Liver (tissue), 10 donors: ENCODE measurements at places on chromosomes 6 and 20. TPM values are rescaled to one million over a fixed set of nuclear protein-coding genes. Genes with fewer than 3 reads are reported as not detected.

DNA sequence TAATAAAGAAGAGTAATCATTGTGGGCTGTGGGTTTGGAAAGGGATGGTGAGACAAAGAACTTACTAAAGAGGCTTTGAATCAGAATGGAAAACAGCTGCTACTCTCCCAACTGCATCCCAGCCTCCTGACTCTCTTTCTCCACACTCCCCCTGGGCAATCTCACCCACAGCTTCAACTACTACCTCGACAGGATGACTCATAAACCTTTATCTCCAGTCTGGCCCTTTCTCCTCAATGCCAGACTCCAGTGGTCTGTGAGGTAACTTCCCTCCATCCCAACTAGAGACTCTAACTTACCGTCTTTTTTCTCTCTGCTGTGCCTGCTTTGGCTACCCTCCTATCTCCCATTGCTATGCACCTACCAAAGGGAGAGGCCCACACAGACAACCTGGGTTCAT is 135.3 kb upstream of the RREB1 start:
- H3K27ac ChIP-seq: no peak overlapping the region
- peaks cover 1% of the 10 kb centered on the region for H3K4me1 ChIP-seq
- DNase-seq: no peak
- no peaks in the 10 kb centered on the region for H3K27me3 ChIP-seq
- no peak overlapping the region for H3K4me3 ChIP-seq

The BPIFB1 gene
- not detected for polyA plus RNA-seq

The CAPN11 gene
- 0.09 TPM for polyA plus RNA-seq

The GGT7 gene
- 8.1 TPM for polyA plus RNA-seq

GRCh38 chr6:120303527-120303926 is 954.0 kb upstream of the MAN1A1 start:
- DNase-seq: no peak
- H3K4me1 ChIP-seq: no peaks in the 10 kb centered on the region
- no peaks in the 10 kb centered on the region for H3K36me3 ChIP-seq
- H3K27me3 ChIP-seq: no peaks in the 10 kb centered on the region
- H3K4me3 ChIP-seq: no peak overlapping the region

DNA sequence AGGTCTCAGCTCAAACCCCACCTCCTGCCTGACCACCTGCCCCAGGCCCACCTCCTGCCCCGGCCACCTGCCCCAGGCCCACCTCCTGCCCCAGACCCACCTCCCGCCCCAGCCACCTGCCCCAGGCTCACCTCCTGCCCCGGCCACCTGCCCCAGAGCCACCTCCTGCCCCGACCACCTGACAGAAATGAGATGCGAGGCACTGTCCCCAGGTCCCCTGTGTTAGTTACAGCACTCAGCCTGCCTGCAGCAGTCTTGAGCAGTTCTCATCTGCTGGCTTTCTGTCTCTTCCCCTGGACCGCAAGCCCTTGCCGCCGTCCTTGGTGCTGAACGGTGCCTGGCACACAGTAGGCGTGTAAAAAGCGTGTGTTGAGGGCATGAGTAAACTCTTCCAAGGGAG is 79.5 kb downstream of the CDH4 start:
- DNase-seq: peak; percentile 49
- H3K27ac ChIP-seq: no peak overlapping the region
- no peaks in the 10 kb centered on the region for H3K36me3 ChIP-seq
- no peak overlapping the region for H3K4me3 ChIP-seq
- no peaks in the 10 kb centered on the region for H3K4me1 ChIP-seq
- no peaks in the 10 kb centered on the region for H3K27me3 ChIP-seq

- no peaks in the 10 kb centered on the region for H3K4me1 ChIP-seq
- H3K27me3 ChIP-seq: no peaks in the 10 kb centered on the region
- no peak overlapping the region for H3K4me3 ChIP-seq
- H3K36me3 ChIP-seq: no peaks in the 10 kb centered on the region
Measured at GRCh38 chr20:38221119-38221589, 39.4 kb downstream of the KIAA1755 start.

DNA sequence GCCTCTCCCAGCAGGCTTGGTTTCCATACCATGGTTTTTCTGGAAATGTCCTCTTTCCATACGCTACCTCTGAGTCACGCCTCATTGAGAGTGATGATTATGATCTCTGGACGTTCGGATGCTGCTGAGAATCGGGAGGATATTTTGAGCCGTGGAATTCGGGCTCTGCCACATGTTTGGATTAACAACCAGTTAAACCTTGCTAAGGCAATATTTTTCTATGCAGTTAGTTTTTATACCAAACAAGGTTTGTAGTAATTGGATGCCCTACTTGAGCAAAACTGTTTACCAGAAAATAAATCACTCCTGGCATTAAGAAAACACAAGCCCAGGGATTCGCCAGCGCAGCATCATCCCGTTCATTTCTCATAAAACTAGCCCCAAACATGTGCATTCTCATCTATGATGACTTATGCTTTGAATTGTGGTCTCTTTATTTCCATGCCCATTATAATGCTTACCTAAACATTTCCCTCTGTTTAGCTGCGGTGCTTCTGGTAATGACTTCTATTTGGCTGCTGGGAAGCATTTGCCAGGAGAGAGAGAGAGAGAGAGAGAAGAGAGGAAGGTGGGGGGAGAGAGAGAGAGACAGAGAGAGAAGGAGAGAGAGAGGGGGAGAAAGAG is 198.9 kb downstream of the CLIC5 start:
- no peaks in the 10 kb centered on the region for H3K4me1 ChIP-seq
- H3K27me3 ChIP-seq: no peaks in the 10 kb centered on the region
- no peak for DNase-seq
- no peak overlapping the region for H3K27ac ChIP-seq
- no peak overlapping the region for H3K4me3 ChIP-seq
- no peaks in the 10 kb centered on the region for H3K36me3 ChIP-seq

The EIF2S2 gene
- 37.9 TPM for polyA plus RNA-seq

- no peak overlapping the region for H3K27ac ChIP-seq
- H3K4me3 ChIP-seq: no peak overlapping the region
- DNase-seq: no peak
- H3K36me3 ChIP-seq: no peaks in the 10 kb centered on the region
- no peaks in the 10 kb centered on the region for H3K27me3 ChIP-seq
Measured at GRCh38 chr6:109045493-109045892, 49.2 kb downstream of the SESN1 start.

DNA sequence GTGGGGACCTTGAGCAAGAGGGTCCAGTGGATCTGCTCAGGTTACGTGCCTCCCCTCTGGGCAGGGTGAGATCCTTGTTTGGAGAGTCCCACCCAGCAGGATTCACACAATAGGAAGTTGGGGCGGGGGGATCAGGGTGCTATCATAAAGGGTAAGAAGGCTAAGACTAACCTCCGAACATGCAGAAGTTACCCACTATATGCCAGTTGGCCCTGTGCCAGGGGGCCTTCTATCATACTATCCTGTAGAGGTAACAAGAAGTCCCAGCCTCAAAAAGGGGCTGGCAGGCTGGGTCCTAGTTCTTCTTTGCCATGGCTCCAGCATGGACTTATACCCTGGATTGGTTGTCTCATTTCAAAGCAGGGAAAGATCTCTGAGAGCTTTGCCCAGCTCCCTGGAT is 94.1 kb downstream of the CDH26 start:
- H3K4me1 ChIP-seq: no peaks in the 10 kb centered on the region
- no peak overlapping the region for H3K4me3 ChIP-seq
- H3K27ac ChIP-seq: no peak overlapping the region
- no peaks in the 10 kb centered on the region for H3K36me3 ChIP-seq
- no peaks in the 10 kb centered on the region for H3K27me3 ChIP-seq
- DNase-seq: no peak

- no peaks in the 10 kb centered on the region for H3K27me3 ChIP-seq
- H3K4me1 ChIP-seq: peaks cover 8% of the 10 kb centered on the region
- no peak overlapping the region for H3K27ac ChIP-seq
- H3K36me3 ChIP-seq: no peaks in the 10 kb centered on the region
- DNase-seq: no peak
Measured at GRCh38 chr6:3233904-3234303, 6.5 kb upstream of the TUBB2B start.

The SMPD2 gene
- polyA plus RNA-seq: 3.6 TPM

The LPA gene
- polyA plus RNA-seq: 13.1 TPM

The RAE1 gene
- polyA plus RNA-seq: 10.0 TPM

The RSPO3 gene
- polyA plus RNA-seq: 1.6 TPM
